ENCODE measurements at places on chromosomes 3 and 15.

GRCh38 chr3:188097791-188098190 is 56.2 kb upstream of the LPP start:
- no peak for DNase-seq

DNA sequence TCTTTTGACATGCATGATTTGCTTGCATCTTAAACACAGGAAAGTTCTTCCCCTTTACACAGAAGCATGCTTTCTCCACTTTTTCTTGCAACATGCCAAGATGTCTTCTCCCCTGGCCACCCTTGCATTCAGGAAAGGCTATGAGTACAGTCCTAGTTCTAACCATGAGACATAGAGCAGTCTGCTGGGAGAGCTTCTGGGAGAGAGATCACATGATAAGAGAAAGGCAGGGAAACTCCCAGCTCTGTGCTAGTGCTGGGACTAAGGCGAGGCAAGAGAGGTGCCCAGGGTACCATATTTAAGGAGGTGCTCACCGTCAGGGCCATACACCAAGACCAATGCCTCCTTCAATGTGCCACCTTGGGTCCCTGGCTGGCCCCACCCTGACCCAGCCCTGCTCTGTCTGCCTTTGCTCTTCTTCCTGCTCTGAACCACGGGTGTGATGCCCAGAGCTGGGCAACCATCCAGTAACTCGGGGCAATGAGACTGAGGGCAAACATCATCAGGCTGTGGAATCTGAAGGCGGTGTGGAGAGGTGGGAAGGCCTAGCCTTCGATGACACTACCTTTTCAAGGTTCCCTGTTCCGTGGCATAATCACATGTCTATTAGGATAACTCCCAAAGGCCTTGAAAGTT is 77.4 kb upstream of the PRR20G start:
- no peak for DNase-seq

DNA sequence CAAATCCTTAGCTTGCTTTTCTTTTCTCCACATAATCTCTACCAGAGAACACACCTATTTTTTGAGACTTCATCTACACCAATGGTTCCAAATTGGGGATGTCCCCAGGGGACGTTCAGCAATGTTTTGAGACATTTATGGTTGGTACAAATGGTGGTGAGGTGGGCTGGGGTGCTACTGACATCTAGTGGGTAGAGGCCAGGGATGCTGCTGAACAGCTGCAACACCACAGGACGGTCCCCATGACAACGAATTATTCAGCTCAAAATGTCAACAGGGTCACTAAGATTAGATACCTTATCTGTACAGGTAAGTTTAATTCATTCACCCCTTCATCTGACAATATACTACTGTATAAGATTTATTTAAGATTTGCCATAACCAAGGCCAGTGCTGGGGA is 14.4 kb downstream of the GK5 start:
- no peak for DNase-seq

GRCh38 chr3:27521872-27522265 is 37.7 kb upstream of the SLC4A7 start:
- DNase-seq, result no peak

DNA sequence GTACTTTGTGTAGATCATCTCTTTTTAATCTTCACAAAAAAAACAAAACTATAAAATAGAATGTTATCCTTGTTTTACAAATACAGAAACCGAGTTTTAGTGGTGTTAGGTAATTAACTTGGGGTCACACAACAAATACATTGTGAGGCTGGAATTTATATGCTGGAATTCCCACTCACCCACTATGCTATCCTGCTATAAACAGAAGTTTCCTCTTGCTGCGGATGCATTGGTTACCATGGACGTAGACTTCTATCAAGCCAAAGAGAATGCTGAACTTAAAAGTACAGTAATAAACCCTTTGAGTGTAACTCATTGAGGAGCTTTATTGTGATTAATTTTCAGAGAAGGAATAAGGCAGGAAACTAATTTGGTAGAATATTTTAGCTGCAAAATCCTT is 9.2 kb downstream of the SNAP23 start:
- no peak for DNase-seq

DNA sequence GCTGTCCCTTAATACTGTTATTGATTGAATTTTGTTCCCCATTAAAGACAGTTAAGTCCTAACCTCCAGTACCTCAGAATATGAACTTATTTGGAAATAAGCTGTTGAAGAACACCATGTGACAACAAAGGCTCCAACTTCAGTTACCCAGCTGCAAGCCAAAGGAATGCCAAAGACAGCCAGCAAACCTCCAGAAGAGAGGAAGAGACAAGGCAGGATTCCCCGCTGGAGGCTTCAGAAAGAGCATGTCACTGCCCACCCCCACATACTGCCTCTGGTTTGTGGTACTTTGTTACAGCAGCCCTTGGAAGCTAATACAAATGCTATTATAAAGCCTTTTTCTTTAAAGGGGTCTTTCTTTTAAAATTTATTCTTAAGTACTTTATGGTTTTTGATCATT is 18.4 kb upstream of the NEK10 start:
- no peak for DNase-seq
